Activated CD8-positive, alpha-beta memory T cell treated with anti-CD3 and anti-CD28 coated beads, Interleukin-2, amount 50 U/mL, for 4 hours (primary cell): ENCODE measurements at places on chromosomes 4 and X.

DNA sequence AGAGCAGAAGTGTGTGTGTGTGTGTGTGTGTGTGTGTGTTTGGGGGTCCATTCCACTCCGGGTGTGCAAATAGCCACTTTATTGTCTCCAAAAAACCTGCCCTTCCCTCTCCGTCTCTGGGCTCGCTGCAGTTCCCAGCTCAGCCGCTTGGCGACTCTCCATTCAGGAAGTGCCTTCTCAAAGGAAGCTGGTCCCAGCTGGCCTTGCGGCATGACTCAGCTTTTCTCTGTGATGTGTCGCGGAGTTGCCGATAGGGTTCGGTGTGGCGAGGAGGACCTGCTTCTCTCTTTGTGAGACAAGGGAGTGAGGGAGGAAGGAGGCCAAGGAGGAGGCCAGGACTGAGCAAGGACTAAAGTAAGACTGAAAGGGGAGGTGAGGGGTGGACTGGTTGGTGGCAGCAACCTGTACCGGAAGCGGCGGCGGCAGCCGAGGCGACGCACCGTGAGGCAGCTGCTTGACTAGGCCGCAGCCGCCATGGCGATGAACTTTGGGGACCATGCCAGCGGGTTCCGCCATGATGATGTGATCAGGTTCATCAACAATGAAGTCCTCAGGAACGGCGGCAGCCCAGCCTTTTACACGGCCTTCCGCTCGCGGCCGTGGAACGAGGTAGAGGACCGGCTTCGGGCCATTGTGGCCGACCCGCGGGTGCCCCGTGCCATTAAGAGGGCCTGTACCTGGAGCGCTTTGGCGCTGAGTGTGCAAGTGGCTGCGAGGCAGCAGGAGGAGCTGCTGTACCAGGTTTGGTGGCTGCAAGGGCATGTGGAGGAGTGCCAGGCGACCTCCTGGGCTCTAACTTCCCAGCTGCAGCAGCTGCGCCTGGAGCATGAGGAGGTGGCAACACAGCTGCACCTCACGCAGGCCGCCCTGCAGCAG, at the start of gene TEX13C:
TEX13C (plus strand) TSS at position 226 of the 876 bp plus-strand sequence; CDS start at position 475, 249 bp downstream.
- no peak for DNase-seq

GRCh38 chr4:137307806-137308205, 224.5 kb downstream of the PCDH18 start:
- no peak for DNase-seq

- DNase-seq = peak; percentile 22
Measured at GRCh38 chrX:56232221-56233082, at the start of gene KLF8. TSS of gene KLF8 (plus strand) at chrX:56232356. CDS start at chrX:56233335, 979 bp downstream.

- DNase-seq = no peak
Measured at GRCh38 chr4:16243285-16243684, 17.0 kb upstream of the TAPT1 start.
